ENCODE measurements at places on chromosomes 7 and 10.

- no peak for DNase-seq
Measured at GRCh38 chr10:69406302-69406811, 10.4 kb downstream of the TACR2 start.

DNA sequence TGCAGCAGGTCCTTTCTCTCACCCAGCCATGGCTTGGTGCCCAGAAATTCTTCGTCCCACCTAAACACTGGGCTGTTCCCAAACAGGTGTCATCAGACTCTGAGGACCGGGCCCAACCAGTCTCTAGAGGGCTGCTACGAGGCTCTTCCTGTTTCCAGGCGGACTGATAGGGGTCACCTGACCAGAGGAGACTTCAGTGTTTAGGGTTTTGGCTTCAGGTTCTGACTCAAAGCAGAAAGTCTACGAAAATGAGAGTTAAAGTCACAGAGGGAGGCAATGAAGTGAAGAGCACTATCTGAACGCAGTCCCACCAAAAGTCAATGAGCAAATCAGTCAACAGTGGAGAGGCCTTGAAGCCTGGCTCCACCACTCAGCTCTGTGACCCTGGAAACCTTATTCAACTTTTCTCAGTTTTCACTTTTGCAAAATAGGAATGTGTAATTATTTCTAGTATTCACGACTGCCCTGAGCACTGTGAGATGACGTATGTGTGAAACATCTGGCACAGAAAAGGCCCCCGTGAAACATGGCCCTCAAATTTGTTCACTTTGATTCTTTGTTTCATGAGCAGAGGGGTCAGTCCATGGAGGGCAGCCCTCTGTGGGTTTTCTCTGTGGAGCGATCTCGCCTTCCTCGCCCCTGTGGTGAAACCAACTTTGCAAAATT lies 189.9 kb upstream of the PDE1C start:
- DNase-seq = no peak

DNA sequence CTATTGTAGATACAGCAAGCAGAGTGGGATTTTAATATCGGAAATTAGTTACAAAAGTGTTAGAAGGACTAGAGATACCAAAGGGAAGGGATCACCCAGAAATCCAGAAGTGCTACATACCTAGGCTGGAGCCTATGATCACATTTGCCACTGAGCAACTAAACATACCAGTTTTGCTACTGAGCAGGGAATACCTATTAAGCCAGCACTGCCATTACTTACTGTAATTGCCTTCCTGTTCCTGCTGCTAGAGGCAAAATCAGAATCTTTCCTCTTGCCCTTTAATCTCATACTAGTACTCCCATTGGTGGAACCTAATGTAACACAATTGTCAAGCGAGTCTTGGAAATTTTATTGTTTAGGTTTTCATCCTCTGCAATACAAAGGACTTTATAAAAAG lies 121.7 kb downstream of the ATRNL1 start:
- no peak for DNase-seq

- DNase-seq = no peak
Measured at GRCh38 chr7:128922496-128923410, 12.2 kb upstream of the KCP start.

DNA sequence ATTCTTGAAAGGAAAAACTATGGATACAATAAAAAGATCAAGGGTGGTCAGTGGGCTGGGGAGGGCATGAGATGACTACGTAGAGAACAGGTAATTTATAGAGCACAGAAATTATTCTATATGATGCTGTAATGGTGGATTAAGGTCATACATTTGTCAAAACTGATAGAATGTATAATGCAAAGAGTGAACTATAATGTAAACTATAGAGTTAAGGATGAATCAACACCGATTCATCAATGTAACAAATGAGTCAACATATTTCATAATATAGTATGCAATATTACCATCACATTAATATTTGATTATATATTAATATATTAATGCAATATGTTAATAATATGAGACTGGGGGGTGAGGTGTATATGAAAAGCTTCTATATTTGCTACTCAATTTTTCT lies 555.6 kb upstream of the POT1 start:
- no peak for DNase-seq

- DNase-seq = no peak
Measured at GRCh38 chr7:54485044-54485443, 57.1 kb upstream of the VSTM2A start.

DNA sequence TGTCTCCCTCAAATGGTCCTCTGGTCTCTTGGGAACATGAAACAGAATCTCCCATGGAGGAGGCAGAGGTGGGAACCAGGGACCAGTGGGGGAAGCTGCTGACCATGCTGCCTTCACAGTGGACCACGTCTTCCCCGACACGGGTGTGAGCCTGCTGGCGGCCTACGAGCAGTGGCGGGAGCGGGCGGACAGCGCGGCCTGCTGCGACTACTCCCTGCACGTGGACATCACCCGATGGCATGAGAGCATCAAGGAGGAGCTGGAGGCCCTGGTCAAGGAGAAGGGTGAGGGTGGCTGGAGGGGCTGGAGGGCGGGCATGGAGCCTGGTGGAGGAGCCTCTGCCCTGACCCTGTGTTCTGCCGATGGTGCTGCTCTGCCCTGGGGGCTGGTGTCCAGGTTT lies 8.0 kb downstream of the DPYSL4 start:
- DNase-seq = no peak

GRCh38 chr7:40120020-40120419 lies 14.4 kb downstream of the MPLKIP start:
- no peak for DNase-seq

DNA sequence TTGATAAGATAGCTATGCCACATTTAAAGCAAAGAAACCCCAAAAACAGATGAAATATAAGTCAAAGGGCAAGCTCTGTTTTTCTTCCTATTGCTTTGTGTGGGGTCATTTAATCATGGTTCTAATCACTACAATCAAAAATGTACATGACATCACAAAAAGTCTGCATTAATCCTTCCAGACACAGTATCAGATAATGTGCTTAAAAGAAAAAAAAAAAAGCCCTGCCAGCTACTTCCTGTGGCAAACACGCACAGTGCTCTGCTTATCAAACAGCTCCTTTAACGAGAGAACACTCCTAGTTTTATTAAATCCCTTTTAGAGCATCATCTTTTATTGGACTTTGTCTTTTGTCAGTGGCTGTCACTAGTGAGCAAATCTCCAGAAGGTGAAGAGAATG lies 1005.8 kb downstream of the GATA3 start:
- DNase-seq = no peak

DNA sequence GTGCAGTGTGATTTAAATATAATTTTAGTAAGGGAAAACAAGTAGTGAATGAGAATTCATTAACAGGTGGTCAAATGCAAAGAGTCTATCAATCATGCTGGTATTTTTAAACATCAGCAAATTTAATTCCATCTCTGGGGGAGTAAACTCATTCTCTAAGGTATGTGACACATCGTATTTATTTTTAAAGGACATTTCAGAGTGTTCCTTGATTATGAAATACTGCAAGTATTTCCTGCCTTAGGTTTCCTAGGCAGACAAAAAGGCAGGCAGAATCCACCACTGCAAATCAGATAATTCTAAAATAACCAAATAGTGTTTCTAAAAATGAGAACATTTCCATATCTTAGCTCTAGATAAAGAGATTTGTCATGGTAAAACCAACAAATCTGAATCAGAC lies 193.8 kb downstream of the LRRTM3 start:
- DNase-seq = no peak

DNA sequence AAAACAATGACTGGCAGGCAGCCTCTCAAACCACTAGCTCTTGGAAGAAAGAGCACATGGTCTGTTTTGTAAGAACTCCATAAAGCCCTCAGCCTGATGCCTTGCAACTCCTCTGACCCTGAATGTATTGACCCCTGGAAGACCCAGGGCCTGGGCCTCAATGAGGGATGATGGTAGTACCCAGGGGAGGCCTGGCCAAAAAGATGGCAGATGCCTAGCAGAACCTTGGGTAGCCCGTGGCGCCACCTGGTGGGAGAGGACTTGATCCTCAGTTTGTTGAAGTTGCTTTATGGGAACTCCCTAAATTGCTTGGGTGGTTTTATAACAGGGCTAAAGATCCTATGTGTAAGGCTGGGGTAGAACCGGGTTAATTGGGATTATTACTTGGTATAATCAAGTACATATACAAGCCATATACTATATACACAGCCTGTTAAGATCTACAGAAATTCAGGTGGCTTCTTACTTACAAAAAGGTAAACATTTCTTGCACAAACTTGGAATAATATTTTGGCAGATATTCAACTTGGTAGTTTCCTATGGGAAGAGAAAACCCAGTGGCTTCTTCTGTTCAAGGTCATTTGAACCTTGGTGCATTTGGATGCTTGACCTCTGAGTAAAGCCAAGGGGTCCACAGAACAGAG lies 95.8 kb upstream of the CACUL1 start:
- DNase-seq = peak; percentile 55

DNA sequence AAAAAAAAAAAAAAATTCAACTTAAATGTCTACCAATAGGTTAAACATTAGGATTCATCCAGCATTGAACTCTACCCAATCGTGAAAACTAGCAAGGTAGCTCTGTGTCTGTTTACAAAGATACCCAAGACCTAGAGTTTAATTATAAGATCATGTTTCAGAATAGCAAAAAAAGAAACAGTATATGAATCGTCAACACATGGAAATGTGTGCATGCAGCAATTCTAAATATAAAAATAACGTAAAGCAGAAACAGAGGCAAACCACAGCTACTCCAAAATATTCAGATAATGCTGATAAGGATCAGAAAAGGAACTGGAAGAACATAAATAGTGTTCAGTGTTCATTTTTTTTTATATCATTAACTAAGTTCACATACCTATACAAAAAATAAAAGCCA lies 68.7 kb downstream of the AFAP1L2 start:
- DNase-seq = no peak

GRCh38 chr7:74449809-74450397 lies 3.8 kb upstream of the GTF2IRD1 start:
- DNase-seq = peak; percentile 40

GRCh38 chr10:56728349-56728748 lies 367.3 kb upstream of the ZWINT start:
- no peak for DNase-seq

DNA sequence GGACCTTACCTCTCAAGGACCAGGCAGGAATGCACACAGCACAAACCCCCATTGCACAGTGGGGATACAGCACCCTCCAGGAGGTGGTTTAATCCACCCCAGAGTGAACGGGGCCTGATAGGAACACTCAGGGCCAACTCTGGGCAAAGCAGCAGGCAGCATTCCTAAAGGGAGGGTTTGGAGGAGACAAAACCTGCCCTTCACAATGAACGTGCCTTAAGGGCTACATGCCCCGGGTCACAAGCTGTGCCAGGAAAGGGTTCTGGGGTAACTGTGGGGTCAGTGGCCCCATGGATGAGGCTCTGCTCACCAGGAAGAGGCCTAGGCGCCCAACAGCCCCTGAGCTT lies 1.1 kb downstream of the GPRIN2 start:
- DNase-seq = no peak

GRCh38 chr7:13551503-13551902 lies 438.0 kb downstream of the ETV1 start:
- DNase-seq = no peak

DNA sequence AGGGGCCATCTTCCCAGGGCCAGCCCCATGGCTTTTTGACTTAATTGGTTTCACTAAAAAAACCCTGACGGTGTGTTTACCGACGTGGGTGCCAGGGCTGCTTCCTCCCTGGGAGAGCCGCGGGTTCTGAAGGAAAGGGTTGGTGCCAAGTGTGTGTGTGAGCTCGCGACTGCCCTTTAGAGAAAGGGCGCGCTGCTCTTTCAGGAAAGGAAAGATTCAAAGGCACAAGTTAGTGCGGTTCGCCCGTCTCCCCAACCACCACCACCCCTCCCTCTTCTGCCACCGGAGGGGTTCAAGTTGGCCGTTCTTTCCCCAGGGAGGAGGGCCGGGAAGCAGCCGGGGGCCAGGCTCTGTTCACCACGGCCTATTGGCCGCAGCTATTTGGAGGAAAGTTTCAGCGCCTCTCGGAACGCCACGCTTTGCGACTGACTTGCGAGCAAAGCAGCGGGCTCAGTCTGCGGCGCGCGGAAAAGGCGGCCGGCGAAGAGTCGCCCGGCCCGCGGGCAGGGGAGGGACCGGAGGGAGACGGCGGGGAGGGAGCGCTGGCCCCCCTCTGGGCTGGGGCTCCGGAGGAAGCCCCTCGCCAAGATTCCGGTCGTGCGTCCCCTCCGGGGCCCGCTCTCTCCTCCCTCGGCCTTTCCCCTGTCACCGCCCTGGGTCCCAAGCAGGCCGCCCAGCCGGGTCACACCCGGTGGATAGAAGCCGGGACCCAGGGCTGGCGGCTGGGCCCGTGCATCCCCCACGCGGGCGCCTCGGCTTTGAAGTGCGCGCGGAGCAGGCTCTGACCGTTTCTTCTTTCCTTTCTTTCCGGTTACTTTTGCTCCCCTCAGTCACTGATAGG lies 165.9 kb upstream of the PPP1R3A start:
- DNase-seq = no peak

- no peak for DNase-seq
Measured at GRCh38 chr7:31432176-31432575, 81.7 kb upstream of the ITPRID1 start.

DNA sequence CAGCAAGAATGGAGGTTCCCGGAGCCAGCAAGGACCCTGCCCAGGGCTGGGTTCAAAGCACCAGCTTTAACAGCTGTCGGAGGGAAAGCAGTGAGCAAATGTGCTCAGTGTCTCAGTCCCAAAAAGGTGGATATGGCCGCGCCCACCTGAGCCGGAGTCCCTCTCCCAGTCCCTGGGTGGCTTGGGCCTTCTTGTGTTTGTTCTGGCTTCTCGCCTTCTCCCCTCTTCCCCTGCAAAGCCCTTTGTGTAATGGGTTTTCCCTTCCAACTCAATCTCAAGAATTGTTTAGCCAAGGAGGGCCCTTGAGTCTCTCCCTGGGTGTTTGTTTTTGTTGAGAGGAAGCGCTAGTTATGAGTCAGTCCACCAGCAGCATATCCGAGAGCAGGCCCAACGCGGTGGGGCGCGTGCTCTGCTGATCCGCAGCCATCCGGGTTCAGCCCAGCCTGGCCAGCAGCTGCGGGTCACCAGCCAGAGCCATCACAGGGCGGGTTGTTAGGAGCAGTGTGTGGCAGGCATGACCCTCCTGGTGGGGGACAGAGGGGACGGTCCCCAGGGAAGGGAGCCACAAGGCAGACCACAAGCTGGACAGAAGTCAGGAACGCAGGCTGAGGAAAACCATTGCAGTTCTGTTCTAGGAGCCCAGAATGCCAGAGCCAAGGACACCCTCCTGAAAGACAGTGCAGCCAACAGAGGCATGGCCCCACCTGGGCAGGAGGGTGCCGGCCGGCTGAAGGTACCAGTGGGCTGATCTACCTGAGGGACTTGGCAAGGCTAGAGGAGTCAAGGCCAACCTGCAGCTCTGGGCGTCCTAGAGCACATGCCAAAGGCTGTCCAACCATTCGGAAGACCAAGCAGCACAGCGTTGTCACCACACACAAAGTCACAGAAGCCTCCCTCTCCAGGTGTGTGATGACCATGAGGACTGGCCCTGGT lies 21.3 kb downstream of the CALML3 start:
- DNase-seq = no peak

- no peak for DNase-seq
Measured at GRCh38 chr10:127392351-127393235, 156.5 kb upstream of the NPS start.
